ENCODE measurements at places on chromosomes 3 and 15. TPM values are rescaled to one million over a fixed set of nuclear protein-coding genes. Genes with fewer than 3 reads are reported as not detected.

Gene NAALADL2
- 19.0 TPM for total RNA-seq

Gene SEMA4B
- total RNA-seq, result 16.4 TPM

Gene RAF1
- total RNA-seq, result 80.1 TPM

Gene EPHA6
- total RNA-seq, result not detected

Gene SLC2A2
- not detected for total RNA-seq

Gene ZBBX
- total RNA-seq, result not detected

Gene TIMP4
- 12.7 TPM for total RNA-seq

Gene SLC12A1
- total RNA-seq, result not detected

Gene RGMA
- 2.9 TPM for total RNA-seq

Gene RBP2
- not detected for total RNA-seq

Gene RNU5B-1
- not detected for total RNA-seq

Gene SIDT1
- under 0.01 TPM for total RNA-seq

Gene ARL6
- total RNA-seq, result 8.6 TPM

Gene SPINK8
- not detected for total RNA-seq

Gene LRRC34
- total RNA-seq, result 9.8 TPM

Gene SMAD6
- total RNA-seq, result 7.7 TPM

Gene HMG20A
- total RNA-seq, result 31.6 TPM

Gene UNC13C
- total RNA-seq, result not detected

Gene PEX5L
- total RNA-seq, result 0.39 TPM

Gene NCKIPSD
- 18.0 TPM for total RNA-seq

Gene PARP6
- 19.8 TPM for total RNA-seq

Gene MOBP
- not detected for total RNA-seq

Gene ACOX2
- 13.1 TPM for total RNA-seq

Gene CDHR4
- total RNA-seq, result not detected

Gene GOLGA6D
- total RNA-seq, result not detected

Gene ILDR1
- total RNA-seq, result not detected

Gene PLD1
- 7.7 TPM for total RNA-seq

Gene PIAS1
- total RNA-seq, result 27.9 TPM

Gene GRAMD1C
- 1.8 TPM for total RNA-seq

Gene AGBL1
- total RNA-seq, result not detected

Gene TM6SF1
- 0.20 TPM for total RNA-seq

Gene GPR62
- 0.20 TPM for total RNA-seq

Gene SEMA6D
- total RNA-seq, result 0.59 TPM

Gene SCN10A
- not detected for total RNA-seq

Gene DUOX2
- not detected for total RNA-seq

Gene IL20RB
- 1.8 TPM for total RNA-seq

Gene POPDC2
- total RNA-seq, result under 0.01 TPM

Gene ADAMTS9
- total RNA-seq, result 2.2 TPM

Gene SLCO2A1
- total RNA-seq, result under 0.01 TPM

Gene TMEM212
- not detected for total RNA-seq

Gene TUBGCP5
- 35.8 TPM for total RNA-seq

Gene NOX5
- total RNA-seq, result 0.37 TPM

Gene VIPR1
- total RNA-seq, result not detected
